ENCODE measurements at places on chromosomes 7 and 10.

- DNase-seq, result no peak
Measured at GRCh38 chr10:98285416-98285815, 17.4 kb upstream of the LOXL4 start.

GRCh38 chr10:61197057-61197456 lies 253.1 kb upstream of the RHOBTB1 start:
- no peak for DNase-seq

DNA sequence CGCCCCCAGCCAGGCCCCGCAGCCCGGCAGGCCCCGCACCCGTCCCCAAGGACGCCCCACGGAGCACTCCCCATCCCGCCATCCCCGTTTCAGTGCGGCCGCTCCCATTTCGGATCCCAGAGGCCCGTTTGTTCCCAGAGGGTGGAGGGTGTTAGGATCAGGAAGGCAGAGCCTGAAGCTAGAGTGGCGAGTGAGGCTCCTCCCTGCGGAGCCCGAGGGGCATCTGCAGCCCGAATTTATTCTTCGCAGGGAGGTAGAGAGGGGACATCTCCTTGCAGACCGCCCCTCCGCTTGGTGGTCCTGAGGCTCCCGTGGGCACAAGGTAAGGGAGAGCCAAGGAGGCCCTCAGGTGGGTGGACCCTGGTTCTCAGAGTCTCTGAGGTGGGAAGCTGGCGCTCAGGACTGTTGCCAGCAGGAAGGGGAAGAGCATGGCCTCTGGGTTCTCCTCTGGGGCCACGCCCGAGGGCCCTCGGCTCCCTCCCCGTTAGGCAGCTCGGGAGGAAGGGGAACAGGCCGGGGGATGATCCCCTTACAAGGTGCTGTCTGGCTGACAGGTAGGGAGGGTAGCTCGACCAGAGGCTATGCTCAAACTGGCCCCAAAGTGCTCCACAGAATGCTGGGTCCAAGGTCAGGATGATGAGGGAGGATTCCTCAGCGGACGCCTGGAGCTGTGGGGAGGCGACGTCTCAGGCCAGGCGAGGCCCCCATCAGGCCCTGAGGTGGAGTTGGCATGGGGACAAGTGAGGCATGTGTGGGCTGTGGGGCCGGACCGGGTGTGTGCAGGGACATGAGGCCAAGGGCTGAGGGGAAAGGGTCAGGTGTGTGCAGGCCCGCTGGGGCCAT lies 17.4 kb downstream of the POLL start:
- peak; percentile 28 for DNase-seq

DNA sequence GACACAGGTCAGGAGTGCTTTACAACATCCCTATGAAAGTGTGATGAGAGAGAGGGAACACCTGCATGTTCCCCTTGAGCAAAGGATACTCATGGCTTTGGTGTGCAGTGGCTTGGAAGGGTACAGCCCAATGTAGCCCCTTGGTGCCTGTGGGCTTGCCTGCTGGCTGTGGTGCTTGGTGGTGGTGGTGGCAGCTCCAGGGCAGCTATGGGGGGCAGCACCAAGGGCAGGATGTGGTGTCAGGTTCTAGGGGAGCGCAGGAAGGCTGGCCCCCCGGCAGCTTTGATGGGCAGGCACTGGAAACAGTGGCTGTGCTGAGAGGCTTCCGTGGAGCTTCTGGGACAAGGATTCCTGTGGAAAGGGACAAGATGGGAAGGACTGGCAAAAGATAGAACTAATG lies 464.0 kb upstream of the ZMIZ1 start:
- DNase-seq, result no peak

GRCh38 chr10:32263300-32263699 lies 83.7 kb downstream of the EPC1 start:
- no peak for DNase-seq

- no peak for DNase-seq
Measured at GRCh38 chr10:121828045-121828444, 99.8 kb downstream of the ATE1 start.

DNA sequence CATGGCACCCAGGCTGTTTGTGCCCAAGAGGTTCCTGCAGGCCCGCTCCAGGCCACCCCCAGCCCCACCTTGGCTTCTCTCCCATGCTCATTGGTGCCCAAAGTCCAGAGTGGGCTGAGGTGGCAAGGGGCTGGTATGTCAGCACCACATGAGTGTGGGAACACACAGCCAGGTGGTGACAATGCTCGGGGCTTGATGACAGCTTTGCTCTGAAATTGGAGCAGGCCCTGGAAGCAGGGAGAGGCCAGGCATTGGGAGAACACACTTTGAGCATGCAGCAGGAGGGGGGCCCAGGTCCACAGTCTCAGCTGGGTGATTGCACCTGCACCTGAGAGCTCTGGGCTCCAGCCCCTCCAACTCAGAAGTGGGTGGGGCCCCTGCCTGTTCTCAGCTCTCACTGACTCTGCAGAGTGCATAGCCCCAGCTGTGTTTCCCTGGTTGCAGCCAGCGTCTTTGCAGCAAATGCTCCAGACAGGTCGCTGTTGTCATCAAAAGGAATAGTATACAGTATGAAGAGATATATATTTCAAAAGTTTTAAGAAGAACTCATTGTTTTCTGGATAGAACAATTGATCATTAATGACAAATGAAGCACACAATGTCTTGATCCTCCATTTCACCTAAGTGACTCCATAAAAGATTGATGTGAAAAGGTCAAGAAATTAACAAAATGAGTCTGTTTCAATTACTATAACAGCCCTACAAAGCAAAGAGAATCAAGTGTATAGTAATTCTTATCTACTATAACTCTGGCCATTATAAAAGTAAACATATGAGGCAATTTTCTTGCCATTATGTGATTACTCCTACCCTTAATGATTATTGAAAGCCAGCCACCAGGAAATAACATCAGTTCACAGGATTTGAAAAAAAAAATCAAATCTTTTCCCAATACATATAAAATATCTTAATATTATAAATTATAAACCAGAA lies 848.1 kb downstream of the PCDH15 start:
- DNase-seq, result no peak

DNA sequence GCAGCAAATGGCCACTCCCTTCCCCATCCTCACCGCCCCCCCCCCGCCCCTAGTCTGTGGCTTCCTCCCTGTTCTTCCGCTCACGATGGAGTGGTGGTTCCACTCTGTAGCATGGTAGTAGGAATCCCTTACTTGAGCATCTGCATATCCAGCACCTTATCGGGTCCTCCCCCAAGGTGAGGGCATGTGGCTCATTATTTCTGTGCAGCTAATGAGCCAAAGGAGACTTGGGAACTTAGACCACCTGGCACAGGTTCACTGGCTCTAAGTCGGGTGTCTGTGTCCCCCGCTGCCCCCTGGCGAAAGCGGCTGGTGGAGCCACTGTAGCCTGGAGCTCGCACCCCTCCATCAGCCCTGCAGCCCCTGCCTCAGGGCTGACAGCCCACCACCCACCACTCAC lies 22.8 kb upstream of the GPR26 start:
- DNase-seq, result no peak

DNA sequence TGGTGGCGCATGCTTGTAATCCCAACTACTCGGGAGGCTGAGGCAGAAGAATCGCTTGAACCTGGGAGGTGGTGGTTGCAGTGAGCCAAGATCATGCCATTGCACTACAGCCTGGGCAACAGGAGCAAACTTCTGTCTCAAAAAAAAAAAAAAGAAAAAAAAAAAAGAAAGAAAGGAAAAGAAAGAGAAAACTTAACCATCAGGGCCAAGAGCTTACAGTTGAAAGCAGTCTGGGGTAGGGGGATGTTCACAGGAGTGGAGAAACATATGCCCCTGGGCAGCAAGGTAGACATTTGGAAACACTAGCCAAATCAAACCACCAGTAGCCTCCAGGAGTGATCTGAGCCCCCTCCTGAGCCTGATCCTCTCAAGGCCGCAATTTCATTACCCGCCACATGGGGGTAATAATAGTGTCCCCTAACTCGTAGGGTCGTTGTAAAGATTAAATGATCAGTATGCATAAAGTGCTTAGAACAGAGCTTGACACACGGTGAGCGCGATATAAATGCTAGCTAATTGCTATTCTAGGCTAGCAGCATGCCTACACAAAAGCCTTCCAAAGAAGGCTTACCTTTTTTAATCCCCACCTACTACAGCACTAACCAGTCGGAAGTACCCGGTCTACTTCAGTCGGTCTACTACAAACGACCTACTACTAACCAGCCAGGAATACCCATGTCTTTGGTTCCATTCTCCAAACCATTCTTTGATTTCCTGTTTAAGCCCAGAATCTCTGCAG lies 274.3 kb upstream of the NEBL start:
- DNase-seq, result peak; percentile 14

DNA sequence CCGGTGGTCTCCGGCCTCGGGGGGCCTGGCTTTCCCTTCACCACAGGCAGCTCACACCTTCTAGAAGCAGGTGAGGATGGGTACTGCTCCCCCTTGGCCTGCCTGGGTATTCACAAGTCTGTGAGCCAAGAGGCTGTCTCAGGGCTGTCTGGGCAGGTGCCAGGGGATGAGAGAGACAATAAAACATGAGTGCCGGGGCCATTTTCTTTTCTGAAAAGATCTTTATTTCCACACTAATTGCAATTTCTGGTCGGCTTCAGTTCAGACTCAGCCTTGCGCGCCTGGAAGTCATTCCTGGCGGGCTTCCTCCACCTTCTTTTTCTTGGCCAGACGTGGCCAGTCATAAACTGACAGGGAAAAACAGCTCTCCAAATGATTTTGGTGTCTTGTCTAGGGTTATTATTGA lies 171.2 kb downstream of the ARHGAP12 start:
- no peak for DNase-seq

- no peak for DNase-seq
Measured at GRCh38 chr7:53470336-53470970, 435.0 kb downstream of the POM121L12 start.

GRCh38 chr7:22005151-22005550 lies 59.5 kb upstream of the CDCA7L start:
- DNase-seq, result no peak

GRCh38 chr7:55526770-55527169 lies 45.5 kb downstream of the VOPP1 start:
- peak; percentile 64 for DNase-seq

DNA sequence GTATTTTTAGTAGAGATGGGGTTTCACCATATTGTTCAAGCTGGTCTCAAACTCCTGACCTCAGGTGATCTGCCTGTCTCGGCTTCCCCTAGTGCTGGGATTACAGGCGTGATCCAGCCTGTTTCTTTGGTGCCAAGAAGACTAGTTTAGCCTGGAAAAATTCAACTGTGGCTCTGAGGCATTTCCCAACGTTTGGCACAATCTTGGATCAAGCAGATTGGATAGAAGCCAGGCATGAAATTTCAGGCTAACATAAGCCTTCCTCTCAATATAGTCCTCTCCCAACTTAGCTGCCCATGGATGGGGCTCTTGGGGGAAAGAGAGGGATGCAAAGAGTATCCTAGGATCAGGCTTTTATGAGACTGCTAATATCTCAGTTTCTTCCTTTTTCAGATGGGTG lies 53.8 kb downstream of the APBB1IP start:
- no peak for DNase-seq

- no peak for DNase-seq
Measured at GRCh38 chr10:48506147-48506917, 98.5 kb downstream of the ARHGAP22 start.

- no peak for DNase-seq
Measured at GRCh38 chr7:155477476-155477875, 19.5 kb downstream of the EN2 start.

- DNase-seq, result no peak
Measured at GRCh38 chr7:94632338-94633013, 23.5 kb downstream of the SGCE start.

DNA sequence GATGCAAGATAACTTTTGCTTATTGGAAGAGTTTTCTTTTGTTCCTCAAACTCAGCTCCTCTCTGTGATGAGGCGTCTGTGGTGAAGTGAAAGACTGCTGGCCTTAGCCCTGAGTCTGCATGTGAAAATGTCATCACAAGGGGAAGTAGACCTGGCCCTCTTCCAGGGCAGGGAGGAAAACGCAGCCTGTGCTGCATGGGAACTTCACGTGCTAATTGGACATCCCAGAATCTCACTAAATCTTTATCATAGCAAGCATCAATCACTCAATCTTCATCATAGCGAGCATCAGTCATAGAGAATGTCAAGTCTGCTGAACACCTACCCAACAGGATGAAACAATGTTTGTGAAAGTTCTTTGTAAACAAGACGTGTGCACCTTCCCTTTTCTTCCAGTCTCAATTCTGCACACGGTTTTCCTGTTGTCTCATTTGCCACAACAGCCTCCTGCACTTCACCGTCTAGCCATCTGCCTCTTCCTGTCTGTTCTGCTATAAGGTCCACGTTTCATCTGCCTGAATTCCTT lies 314.6 kb downstream of the FRMD4A start:
- no peak for DNase-seq

- DNase-seq, result no peak
Measured at GRCh38 chr10:132989476-132990415, 47.4 kb upstream of the CFAP46 start.

GRCh38 chr10:71635867-71636266 lies 83.7 kb downstream of the C10orf105 start:
- no peak for DNase-seq

- DNase-seq, result no peak
Measured at GRCh38 chr10:117170244-117170643, 27.0 kb upstream of the KCNK18 start.

DNA sequence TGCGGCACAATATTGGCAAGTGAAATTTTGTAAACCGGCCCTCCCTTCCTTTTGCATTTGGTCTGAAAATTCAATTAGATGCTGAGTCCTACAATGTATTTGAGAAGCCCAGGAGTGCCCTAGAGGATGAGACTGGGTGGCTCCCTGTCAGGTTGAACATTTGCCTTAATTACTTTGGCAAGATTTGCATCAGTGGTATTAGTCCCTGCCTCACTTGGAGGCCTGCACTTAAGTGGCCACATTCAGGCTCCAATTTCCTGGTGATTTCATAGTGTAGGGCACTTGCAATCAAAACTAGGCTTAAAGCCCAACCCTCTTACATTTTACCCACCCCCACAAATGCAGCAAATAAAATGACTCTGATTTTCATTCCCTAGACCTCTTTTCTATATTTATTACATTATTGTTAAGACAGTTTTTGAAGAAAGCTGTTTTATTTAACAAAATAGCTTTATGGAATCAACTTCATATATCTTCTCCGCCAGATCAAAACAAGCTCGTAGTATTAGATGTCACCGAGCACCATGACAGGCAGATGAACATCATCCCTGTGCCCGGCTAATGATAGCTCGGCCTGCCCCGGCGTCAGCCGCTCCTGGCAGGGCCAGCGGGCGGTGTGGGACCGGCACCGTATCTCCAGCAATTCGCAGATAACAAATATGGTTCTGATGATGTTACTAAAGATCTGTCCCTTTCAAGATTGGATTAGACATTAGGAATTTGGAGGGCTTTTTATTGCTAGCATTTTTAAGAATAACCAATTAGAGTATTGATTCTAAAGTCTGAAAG lies 73.6 kb downstream of the EGFR start:
- DNase-seq, result no peak

DNA sequence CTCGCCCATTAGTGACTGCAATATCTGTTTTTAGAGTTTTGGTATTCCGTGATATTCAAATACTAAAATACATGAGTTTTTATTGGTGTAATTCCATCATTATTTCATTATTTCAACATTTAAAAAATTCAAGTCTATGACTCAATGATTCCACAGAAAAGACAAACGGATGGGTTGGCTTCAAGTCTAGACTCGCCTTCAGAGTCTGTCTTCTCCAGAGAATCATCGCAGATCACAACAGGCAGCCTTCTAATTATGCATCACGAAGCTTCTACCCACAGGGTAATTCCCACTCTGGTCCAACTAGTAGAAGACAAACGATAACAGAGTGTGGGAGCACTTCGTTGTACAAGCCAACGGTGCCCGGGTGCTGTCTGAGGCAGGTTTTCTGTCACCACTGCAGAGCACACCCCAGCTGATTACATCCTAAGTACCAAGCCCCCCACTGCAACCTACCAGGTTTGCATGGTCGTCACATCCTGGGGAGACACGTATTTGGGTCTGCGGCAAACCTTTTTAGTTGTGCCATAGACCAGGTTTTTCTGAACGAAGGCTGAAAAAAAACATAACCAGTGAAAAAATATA lies 28.9 kb downstream of the PARP12 start:
- no peak for DNase-seq

All from hematopoietic multipotent progenitor cell (in vitro differentiated cells).